ENCODE measurements at places on chromosomes 1 and 21.

DNA sequence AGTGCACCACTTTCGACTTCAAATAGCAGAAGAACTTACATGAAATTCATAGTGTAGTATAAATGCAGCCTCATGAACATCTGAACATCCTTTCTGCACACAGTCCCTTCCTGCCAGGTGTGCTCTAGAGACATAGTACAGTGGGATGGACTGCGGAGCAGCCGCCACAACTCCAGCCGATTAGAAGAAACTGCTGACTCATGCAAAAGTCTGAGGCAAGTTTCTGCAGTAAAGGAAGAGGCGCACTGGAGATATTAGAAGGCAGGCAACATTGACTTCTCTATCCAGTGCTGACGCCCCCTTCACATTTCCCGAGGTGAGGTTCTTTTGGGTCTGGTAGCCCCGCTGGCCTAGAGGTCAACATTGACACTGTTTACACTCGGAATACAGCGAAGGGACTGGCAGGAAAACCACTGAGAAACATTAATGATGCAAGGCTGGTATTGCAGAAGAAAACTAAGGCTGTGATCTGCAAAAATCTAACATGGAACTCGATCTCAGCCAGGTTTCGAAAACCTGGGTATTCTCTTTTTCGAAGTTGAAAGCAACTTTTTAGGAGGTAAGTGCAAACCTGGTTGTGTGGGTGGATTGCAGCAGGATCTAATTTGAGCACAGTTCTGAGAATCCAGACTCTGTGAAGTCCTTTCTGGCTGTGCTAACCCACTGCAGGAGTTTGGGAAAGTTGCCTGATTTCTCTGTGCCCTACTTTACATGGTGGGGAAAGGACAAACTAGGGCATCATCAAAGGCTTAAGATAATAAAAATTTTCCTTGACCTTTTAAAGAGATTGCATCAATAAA, 90.7 kb downstream of the CDC7 start:
- DNase-seq: no peak

GRCh38 chr1:35777109-35777508, 7.3 kb upstream of the CLSPN start:
- no peak for DNase-seq

DNA sequence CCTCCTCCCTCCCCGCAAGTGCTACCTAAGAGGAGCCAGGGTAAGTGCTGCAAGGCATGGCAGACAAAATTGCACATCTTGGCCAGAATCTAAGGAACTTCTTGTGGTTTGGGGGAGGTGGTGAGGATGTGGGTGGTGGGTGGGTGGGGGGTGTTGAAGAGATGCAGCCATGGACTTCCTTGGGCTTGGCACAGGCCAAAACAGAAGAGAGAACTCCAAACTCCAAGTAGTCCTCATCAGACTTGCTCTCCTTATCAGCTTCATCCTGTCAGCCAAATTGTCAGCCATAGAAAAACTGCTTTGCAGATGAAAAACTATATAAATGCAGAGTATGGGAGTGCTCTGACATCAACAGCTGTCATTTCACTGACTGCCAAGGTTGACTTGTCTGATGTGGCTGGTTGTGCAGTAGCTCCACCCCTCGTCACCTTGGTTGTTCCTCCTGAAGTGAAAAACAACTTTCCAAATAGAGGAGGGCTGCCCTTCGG, 7.1 kb downstream of the AMIGO1 start:
- no peak for DNase-seq

DNA sequence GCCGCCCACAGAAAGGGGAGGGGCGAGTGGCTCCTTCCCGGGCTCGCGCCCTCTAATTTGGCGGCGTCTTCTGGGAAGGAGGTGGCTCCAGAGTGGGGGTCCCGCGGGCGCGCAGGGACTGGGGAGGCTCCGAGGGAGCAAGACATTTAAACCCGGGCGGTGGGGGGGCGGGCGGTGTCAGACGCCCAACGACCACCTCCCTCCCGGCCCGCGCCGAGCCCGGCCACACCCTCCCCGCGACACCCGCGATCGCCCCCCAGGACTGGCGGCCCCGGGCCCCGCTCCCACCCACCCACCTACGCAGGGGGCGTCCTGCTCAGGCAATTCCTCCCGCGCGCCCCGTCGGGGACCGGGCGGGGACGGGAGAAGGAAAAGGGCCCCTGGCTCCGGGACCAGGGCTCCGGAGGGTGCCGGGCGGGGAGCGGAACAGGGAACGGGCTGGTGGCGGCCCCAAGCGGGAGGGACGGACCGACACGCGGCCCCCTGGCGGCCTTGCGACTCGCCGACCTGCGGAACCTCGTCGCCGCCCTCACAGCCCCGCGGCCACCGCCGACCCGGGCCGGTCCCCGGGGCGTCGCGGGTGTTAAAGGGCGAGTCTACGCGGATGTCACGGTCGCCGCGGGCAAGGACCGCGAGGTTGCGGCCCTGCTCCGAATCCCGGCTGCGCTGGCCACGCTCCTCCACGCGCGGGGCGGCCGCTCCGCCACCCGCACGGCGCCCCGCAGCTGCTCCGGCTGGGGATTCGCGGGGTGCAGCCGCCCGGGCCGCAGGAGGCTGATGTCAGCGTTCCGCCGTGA, 94.0 kb upstream of the FMN2 start:
- no peak for DNase-seq

GRCh38 chr21:43740497-43741156, 21.7 kb downstream of the PDXK start:
- DNase-seq: no peak

- no peak for DNase-seq
These were observed 48.7 kb downstream of the SPAG17 start for GRCh38 chr1:118136187-118136941.

Data from left ventricle myocardium inferior (tissue), 1 donor.